ENCODE measurements at places on chromosomes 7 and 10.

DNA sequence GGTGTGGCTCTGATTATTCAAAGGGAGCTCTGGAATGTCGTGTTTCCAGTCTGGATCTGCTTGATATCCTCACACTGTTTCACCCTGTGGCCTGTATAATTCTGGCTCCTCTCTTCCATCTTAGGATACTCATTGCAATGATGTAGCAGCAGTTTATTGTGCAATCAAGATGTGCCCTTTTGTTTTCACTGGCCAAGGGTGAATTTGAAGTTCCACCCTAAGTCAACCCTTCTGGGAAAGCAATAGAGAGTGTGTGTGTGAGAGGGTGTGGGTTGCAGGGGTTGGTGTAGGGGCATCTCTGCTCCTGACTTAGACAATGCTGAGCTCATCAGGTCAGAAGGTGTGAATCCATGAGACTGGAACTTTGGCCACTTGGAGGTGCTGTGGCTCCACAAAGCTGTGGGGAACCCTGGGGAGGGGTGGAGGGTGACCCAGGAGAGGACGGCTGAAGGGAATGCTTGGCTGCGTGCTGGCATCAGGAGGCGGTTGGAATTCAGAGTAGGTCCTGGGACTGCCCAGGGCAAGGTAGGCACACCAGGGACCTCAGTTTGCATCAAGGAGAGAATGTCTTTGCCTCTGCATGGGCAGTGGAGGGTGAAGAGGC, 118.0 kb upstream of the PRSS58 start:
- DNase-seq, result peak; percentile 13

- no peak for DNase-seq
Observed at GRCh38 chr10:1255600-1256431, 199.6 kb downstream of the WDR37 start.

GRCh38 chr10:1486841-1487687, 250.3 kb downstream of the ADARB2 start:
- no peak for DNase-seq

GRCh38 chr10:83934062-83934461, 205.2 kb upstream of the GHITM start:
- DNase-seq, result no peak

DNA sequence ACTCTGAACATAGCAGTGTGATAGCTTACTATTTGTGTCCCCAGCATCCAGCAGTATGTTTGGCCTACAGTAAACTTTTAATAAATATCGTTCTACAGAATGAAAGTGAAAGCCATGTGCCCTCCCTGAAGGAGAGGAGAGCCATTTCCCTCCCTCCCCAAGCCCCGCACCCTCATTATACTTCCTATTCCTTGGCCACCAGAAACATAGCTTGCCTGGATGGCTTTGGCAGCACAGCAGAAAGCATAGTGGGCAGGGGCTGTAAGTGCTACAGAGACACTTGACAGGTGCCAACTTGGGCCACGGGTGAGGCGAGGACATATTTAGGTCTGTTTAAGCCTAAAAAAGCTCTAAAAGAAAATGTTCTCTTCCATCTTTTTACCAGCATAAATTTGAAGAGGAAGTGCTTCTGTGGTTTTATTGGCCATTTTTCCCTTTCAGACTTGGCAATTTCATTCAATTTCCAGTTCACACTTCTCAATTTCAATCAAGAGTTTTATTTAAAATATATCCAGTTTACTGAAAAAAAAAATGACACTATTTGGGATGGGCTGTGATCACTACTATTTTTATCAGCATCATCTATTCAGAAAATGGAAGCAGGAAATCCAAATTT, 12.7 kb downstream of the HHEX start:
- DNase-seq, result no peak

- peak; percentile 20 for DNase-seq
Observed at GRCh38 chr7:41328544-41328943, 374.3 kb downstream of the INHBA start.

GRCh38 chr10:3500408-3500856, 284.6 kb downstream of the KLF6 start:
- peak; percentile 99 for DNase-seq

GRCh38 chr7:138645284-138645683, 55.9 kb downstream of the SVOPL start:
- no peak for DNase-seq

DNA sequence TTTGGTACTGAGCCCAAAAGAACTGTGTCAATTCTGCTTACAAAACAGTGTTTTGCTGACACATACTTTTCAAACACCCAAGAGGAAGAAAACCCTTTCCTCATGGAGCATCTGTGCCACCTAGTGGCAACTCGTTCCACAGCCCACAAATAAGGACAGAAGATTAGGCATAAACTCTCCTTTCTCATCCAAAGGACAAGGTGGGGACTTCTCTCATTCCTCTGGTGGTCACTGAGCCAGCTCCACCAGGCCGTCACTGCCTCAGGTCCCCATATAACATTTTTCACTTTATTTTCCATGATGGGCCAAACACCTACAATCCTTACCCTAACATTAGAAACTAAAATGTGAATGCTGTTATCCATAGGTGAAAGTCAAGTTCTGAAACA, 76.9 kb downstream of the RNF216 start:
- peak; percentile 91 for DNase-seq

DNA sequence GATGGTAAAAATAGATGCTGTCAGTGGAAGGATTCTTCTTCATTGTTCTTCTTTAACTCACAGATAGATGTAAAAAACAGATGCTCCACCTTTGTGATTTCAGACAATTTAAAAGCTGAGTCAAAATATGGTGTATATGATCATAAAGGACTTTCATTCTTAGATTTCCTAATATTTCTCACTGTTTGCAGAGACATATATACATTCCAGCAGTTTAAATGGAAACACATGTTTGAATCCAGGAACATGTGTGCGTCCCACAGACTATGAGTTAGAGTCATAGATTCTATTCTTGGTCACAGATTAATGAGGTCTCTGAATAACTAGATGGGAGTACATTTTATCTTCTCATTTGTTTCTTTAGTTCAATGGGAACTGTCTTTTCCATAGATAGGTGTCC, 109.6 kb downstream of the BICC1 start:
- DNase-seq, result no peak

DNA sequence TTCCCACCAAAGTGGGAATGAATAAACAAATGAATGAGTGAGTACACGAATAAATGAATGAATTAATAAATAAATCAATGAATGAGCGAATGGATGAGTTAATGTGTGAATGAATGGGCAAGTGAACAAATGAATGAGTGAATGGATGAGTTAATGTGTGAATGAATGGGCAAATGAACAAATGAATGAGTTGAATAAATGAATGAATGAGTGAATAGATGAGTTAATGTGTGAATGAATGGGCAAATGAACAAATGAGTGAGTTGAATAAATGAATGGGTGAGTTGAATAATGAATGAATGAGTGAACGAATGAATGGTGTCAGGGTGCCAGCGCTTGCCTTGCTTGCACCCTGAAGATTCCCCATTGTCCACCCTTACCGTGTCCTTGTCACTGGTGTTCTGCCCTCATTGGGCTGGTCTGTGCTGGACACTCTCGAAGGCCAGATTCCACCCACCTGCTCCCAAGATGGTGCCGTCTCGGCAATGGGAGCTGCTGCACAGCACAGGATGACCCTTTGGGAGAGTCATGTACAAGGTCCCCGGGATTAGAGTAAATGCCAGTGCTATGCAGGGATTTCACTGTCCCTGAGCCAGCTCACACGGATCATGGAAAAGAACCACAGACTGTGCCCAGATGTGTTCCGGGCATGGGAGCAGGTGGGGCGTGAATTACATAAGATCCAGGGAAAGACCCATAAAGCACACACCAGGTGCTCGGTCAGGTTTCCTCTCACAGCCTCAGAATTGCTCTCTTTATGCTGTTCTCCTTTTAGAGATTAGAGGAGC, 83.2 kb downstream of the CAMK1D start:
- no peak for DNase-seq

DNA sequence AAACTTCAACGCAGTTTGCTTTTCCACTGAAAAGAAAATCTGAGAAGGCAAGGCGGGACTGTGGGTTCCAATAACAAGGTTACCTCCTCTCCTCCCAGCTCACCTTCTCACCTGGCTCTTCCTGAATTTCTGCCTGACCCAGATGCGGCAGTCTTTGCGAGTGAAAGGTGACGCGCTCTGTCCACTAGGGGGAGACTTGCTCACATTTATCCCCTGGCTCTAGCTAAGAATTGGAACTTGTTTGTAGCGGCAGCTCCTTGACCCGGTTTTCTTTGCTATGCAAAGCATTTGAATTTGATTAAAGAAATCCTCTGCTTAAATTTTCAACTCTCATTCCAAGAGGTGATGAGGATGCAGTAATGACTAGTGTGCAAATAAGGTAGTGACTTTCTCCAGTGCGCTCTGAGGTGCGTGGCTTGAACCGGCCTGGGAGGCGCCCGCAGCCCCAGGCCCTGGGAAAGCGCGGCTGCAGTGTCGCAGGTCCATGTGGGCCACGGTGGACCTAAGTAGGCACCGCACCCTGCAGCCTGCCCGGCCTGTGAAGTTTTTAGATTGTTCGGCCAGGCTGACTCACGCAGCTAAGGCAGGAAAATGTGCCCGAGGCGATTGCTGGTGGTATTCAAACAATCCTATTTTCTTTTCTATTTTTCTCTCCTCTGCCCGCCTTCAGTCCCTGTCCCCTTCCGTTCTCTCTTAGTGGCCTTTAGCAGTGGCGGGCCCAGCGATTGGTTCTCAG, 336.9 kb upstream of the NPSR1 start:
- peak; percentile 82 for DNase-seq

DNA sequence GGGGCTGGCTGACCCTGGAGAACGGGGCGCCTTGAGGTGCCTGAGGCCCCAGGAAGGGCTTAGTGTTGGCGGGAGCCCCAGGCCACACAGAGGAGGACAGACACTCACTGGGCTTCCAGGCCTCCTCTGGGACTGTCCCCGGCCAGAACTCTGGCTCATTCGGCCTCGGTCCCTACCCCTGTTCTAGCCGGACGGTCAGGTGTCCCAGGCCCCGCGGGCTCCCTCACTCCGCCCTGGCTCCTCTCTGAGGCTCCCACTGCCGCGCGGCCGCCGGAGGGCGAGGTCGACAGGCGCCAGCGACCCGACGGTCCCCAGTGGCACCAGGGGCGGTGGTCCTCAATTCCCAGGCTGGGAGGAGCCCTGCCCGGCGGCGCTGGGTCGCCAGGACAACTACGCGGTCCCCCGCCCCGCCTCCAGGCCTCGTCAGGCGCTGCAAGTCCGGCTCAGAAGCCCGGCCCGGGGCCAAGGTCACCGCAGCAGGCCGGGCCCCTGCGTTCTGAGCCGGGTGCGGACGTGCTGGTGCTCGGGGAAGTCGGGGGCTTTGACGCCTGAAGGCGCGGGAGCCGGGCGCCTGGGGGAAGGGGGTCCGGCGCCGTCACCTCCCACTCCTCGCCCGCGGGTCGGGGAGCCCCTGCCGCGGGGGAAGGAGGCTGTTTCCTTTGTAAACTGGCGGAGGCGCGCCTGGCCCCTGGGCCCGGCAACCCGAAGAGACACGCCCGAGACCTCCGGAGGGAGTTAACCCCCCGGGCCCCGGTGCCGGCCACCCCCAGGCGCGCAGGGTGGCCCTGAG, 1.1 kb upstream of the PWWP2B start:
- DNase-seq, result peak; percentile 57

- DNase-seq, result no peak
Observed at GRCh38 chr7:37419496-37419895, 29.2 kb downstream of the ELMO1 start.

GRCh38 chr10:63667596-63668480, 146.6 kb downstream of the REEP3 start:
- DNase-seq, result peak; percentile 66

GRCh38 chr10:62244785-62245467, 23.7 kb downstream of the RTKN2 start:
- DNase-seq, result peak; percentile 86

- DNase-seq, result peak; percentile 2
Observed at GRCh38 chr7:130593033-130593432, 75.5 kb downstream of the COPG2 start.

GRCh38 chr7:131802195-131802864, 245.9 kb upstream of the PODXL start:
- DNase-seq, result no peak

DNA sequence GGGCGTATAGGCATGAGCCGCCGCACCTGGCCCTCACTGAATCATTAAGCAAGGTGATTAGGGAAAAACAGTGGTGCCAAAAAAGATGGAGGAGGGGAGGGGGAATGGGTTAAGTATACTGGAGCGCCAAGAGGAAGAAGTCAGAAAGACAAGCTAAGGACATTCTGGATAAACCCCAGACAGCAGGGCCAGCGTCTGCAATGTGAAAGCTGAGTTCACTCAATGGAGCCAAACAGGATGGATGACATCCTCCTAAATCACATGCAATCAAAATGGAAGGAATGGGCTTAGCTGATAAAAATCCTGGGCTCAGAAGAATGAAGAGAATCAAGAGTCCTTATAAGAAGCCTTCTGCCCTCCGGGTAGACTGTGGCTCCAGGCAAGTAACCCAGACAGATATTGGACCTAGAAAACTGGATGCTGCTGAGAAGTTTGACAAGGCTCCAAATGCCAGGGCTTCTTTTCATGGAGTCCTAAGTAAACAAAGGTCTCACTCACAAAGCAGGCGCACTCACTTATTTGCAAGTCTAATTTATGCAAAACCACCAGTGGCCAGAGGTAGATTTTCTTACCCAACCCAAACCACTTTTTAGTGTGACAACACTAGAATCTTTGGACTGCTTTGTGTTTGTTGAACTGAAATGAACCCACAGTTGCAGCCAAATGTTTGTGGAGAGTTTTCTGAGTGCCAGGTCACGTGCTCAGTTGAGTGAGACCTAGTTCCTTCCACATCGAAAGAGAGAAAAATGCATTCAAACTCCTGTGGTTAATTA, 519.1 kb upstream of the AUTS2 start:
- DNase-seq, result no peak

GRCh38 chr10:43286076-43286805, 19.4 kb upstream of the RASGEF1A start:
- no peak for DNase-seq

- DNase-seq, result peak; percentile 26
Observed at GRCh38 chr7:133575726-133576440, 323.0 kb downstream of the EXOC4 start.
